ENCODE measurements at places on chromosomes 7 and 10.
A peak's percentile ranks its signal among the peaks of the same experiment; 100 is the strongest.

DNA sequence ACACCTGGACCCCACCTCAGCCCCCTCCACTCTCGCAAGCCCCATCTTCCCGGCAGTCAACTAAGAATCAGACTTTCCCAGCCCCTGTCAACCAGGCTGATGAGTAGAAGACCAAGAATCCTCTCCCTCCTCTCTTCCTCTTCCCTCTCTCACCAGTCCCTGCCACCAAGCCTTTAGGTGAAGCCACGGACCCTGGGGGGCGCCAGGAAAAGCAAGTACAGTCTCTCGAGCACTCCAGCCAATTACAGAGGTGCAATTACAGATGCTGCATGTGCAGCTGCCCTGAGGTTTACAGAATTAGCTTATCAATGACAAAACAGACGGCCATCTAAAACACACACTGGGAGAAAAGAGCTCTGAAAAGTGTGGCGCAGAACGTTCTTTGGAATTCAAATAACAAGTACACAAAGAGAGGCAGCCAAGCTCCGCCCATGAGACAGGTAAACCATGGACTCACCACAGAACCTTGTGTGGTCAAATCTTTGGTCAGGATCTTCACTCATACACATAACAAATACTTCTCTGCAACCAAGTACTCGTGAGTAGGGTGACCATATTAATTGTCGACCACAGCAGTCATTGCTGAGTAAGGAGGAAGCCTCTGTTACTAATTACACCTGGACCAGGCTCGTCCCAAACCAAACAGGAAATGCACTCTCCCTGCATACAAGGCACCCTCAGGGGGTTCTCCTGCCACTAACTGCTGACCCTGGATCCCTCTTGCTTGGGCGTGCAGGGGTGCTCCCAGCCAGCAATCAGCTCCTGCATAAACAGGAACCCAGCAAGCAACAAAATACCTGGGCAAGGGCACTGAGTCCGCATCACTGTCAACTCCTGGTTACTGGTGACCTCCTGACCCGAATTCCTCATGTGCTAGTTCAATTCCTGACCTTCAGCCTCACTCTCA lies 189.2 kb downstream of the FAM107B start:
- DNase-seq: no peak

GRCh38 chr10:94902570-94902969 lies 35.9 kb upstream of the CYP2C9 start:
- DNase-seq: no peak

DNA sequence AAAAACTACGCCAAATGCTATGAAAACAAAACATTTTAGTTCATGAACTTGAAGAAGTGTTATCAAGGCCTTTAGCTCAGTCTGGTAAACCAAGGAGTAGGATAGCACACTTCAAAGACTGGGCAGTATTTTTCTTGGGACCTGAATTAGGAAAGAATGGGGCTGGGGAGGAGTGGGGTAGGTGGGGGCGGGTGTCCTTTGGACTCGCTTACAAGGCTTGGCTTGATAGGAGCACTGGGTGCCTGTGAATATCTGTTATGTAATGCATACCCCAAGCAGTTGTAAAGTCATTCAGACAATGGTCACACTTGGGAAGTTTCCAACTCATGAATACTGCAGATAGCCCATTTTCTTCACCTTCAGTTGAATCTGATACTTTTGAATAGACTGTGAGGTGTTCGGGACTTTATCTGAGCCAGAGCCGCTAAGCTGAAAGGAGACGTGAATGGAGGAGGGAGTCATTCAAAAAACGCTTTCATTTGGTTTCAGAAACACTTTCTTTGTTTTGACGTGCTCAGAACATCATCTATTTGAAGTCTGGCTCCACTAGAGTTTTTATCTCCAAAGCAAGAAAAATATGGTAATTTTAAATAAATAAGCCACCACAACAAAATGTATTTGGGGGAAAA lies 70.1 kb upstream of the FAM204A start:
- no peak for DNase-seq

DNA sequence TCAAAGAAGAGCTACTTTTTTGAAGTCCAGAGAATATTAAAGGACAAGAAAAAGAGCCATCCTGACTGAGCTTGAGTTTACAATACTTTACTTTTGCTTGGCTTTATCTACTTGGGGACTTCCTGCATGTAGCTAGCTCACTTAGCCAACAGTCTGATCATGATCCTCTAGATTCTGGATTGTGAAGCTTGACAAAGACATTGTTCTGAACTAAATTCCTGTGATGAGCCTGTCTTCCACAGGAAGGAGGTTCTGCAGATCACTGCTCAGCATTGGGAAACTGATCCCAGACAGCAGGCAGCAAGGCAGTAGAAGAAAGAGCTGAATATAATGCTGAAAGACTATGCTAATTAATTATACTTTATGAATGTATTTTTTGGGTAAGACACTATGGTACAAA lies 296.4 kb downstream of the DGKB start:
- no peak for DNase-seq

GRCh38 chr10:118807512-118808305 lies 52.9 kb upstream of the CACUL1 start:
- no peak for DNase-seq

DNA sequence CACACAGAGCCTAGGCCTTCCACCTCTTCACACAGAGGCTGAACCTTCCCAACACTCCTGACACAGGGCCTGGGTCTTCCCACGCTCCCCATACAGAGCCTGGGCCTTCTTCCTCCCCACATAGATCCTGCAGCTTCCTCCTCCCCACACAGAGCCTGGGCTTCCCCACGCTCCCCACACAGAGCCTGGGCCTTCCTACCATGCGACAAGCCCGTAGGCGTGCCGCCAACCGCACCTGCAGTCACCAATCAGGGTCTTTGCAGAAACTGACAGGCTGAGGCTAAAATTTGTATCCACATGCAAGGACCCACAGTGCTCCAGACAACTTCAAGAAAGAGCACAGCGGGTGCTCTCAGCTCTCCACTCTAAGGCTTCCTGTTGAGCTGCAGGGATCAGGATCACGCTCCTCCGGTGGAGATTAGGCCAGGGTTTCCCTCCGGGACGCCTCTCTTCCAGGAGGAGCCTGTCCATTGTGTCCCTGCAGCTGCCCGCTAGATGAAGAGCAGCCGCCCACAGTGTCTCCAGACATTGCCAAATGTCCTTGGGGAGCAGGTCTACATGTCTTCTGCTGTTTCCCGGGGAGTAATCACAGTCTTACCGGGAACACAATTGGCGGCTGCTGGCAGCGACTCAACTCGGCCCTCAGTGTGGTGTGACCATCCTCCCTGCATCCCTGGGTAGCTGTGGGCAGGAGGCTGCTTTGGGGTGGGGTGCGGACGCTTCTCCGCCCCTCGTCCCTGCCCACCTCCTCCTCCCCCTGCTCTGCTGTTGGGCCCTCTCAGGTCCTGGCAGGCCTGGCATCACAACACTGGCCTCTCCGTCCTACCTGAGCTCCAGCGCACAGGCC lies 9.7 kb downstream of the CFAP46 start:
- no peak for DNase-seq

- DNase-seq: peak; percentile 74
Observed at GRCh38 chr7:94657771-94658693, 2.1 kb upstream of the SGCE start.

- no peak for DNase-seq
Observed at GRCh38 chr7:141313896-141314295, 237.3 kb upstream of the AGK start.

GRCh38 chr7:33707427-33707826 lies 197.9 kb upstream of the BMPER start:
- no peak for DNase-seq

GRCh38 chr7:139853506-139854123 lies 24.6 kb downstream of the TBXAS1 start:
- DNase-seq: peak; percentile 50

GRCh38 chr10:52778511-52779392 lies 6.2 kb upstream of the MBL2 start:
- DNase-seq: peak; percentile 35

DNA sequence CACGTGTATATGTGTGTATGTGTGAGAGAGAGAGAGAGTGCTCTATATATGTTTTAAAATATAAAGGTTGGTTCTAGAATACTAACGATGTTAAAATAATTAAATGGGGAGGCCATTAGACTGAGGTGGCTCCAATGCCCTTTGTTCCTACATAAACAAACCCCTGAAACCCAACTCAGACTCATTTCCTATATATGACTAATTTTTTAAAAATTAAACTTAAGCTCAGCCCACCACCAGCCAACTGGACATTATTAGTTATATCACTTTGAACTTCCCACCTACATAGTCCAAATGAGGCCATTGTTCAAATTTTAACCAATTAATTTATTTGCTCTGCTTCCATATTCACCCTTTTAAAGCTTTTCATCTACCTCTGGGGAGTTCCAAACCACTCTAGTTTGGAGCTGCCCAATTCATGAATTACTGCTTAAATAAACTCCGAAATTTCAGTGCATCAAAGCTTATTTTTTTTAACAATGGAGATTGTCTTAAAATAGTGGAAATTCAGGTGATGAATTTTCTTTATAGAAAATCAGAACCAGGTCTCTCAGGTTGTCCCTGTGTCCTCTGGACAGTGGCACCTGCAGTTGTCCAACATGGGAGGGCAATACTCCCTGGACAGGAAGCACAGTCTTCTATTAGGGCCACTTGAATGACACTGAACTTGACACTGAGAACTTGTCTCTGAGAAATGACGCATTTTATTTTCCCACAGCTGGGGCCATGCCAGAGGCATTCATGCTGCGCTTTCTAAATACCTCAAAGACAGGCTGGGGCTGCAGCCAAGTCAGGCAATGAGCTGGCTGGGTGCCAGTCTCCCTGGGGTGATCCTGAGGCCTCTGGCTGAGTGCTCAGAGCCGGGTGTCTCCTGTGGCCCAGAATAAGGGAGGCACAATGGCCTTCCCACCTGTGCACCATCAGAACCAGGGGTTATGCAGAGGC lies 109.5 kb upstream of the TMEM72 start:
- no peak for DNase-seq

GRCh38 chr10:17235136-17235535 lies 7.1 kb downstream of the VIM start:
- DNase-seq: no peak

DNA sequence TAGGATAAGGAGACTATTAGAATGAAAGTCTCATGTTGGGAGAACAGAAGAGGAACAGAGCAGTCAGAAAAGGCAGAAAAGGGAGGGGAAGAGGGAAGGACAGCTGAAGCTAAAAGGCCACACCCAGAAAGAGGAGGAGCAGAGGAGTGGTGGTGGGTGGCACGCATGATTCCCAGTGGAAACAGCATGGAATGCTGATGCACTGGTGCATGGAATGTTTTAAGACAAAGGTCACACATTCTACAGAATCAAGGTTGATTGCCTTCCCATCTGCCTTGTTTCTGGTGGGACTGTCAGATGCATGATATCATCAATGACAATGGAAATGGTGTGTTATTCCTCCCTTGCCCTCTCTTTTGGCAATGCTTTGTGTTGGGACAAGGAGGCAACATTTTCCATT lies 285.4 kb upstream of the MKI67 start:
- no peak for DNase-seq

GRCh38 chr7:121480566-121481335 lies 84.6 kb upstream of the FAM3C start:
- no peak for DNase-seq

DNA sequence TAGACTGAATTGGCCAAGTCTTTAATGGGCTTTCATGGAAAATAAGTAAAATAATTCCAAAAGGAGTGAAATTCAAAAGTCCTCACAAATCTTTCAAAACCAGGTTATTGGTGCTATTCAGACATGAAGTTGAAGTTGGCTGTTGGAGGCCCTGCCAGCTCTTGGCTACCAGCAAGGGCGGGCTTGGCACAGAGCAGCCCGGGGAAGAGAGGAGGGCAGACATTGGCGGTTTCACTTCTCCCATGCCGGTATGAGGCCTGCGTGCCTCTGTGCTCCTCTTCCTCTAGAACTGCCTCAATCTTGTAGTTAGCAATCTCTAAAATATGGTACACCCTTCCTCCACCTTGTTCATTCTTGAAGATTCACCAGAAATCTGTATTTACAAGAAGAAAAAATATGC lies 16.4 kb upstream of the NPS start:
- no peak for DNase-seq

- DNase-seq: no peak
Observed at GRCh38 chr7:73613954-73614735, 10.2 kb downstream of the MLXIPL start.

DNA sequence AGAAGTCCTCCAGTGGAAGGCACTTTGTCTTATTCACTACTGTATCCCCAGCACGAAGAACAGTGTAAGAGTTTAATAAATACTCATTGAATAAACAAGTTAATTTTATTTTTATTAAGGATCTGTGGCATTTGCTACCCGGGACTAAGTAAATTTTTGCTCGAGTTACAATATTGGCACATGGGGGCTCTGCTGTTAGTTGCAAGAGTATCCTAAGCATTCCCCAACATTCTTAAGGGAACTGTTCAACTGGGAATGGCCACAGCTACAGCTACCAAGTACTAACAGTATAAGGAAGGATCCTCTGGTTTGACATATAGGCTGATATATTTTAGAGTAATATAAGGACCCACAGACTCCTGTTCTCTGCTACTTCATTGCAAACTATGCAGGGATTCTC lies 8.7 kb upstream of the LRRTM3 start:
- no peak for DNase-seq

- DNase-seq: no peak
Observed at GRCh38 chr7:6178298-6179029, 94.0 kb downstream of the CYTH3 start.

- peak; percentile 64 for DNase-seq
Observed at GRCh38 chr7:114084472-114085312, 165.9 kb upstream of the PPP1R3A start.

DNA sequence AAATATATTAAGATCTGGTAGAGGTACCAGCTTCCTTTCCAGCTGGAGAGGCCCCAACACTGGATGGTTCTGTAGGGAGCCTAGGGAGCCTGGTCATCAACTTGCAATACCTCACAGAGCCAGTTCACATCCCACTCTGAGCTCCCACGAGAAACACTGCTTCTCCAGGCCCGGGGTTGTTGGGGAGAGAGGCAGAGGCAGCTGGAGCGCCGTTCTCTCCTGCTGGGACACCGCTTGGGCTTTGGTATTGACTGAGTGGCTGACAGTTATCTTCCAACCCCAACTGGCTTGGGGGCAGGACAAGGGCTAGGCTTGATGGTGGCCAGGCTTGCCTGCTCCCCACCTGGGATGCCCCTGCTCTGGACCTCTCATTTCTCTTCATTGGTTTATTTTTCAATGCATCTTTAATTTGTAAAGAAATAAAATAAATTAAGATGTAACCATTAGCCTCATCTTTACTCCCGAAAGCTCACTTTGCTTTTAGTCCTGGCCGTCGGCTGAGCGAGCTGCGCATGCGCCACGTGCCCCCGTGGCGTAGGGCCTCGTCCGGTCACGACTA lies 10.0 kb upstream of the CHCHD1 start:
- DNase-seq: peak; percentile 46

- peak; percentile 30 for DNase-seq
Observed at GRCh38 chr10:619710-620109, 69.8 kb downstream of the DIP2C start.

DNA sequence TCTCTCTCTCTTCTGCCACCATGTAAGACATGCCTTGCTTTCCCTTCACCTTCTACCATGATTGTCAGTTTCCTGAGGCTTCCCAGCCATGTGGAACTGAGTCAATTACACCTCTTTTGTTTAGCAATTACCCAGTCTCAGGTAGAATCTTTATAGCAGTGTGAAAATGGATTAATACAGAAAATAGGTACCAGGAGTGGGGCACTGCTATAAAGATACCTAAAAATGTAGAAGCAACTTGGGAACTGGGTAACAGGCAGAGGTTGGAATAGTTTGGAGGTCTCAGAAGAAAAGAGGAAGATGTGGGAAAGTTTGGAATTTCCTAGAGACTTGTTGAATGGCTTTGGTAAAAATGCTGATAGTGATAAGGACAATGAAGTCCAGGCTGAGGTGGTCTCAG lies 15.6 kb downstream of the GALNTL5 start:
- DNase-seq: no peak

- no peak for DNase-seq
Observed at GRCh38 chr7:65001291-65001814, 5.1 kb downstream of the ERV3-1 start.

- DNase-seq: peak; percentile 75
Observed at GRCh38 chr10:96591946-96592345, 5.1 kb upstream of the TM9SF3 start.
